ENCODE measurements at places on chromosomes 7 and 10. TPM values are rescaled to one million over a fixed set of nuclear protein-coding genes. Genes with fewer than 3 reads are reported as not detected.

Gene NDUFB8
- total RNA-seq: 351 TPM

Gene CRTAC1
- 3.2 TPM for total RNA-seq

Gene FGFR2
- total RNA-seq: 0.19 TPM

Gene ZNF503
- 3.3 TPM for total RNA-seq

Gene KCP
- total RNA-seq: 0.35 TPM

Gene ARL3
- 13.1 TPM for total RNA-seq

GRCh38 chr7:18583305-18583704 lies 87.8 kb downstream of the HDAC9 start:
- DNase-seq: no peak

DNA sequence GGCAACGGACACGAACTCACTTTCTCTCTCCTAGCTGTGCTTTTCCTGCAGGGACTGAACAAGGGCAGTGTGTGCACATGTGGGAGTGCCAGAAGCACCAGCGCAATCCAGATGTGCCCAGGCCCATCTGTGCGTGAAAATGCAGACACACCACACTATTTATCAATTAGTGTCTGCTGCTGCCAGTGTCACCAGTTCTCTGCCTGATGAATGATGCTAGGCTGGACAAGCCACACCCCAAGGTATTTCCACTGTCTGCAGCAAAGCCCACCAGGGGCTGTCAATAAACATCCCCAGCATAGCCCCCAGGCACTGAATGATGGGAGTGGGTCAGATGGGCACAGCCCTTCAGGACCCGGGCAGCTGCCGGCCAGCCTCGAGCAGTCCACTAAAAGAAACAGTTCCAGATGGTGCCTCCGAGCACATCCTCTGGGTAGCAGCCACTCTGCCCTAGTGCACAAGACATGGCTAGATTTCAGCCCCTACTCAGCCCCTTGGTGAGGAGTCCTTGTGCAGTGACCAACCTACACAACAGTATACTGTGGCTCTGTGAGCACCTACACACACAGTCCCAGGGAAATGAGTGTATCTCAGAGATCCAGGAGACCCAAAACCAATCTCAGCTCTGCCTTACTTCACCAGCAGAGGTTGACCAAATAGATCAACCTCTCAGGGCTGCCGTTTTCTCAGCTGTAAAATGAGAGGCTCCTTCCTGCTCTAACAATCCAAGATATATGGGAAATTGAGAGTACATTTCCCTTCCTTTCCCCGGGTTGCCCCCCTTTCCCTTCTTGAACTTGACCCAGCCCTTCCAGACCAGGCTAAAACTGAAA lies 314.7 kb downstream of the PLXNA4 start:
- peak; percentile 36 for DNase-seq

DNA sequence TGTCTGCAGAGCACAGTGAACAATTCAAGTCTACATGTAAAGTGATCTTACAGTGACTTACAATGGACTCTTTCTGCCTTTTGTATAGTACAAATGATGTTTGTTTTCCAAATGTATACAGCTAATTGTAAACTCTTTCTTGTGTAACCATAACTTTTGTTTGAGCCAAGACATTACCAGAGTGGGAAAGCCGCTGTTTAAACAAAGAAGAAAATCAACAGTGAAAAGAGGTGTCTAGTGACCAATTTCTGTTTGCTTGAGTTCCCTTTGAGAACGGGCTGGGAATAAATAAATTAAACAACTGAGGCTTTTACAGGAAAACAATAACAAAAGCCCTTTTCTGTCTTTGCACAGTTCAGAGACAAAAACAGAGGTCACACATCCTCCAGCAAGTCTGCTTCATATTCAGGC lies 1163.4 kb downstream of the CNTNAP2 start:
- no peak for DNase-seq

DNA sequence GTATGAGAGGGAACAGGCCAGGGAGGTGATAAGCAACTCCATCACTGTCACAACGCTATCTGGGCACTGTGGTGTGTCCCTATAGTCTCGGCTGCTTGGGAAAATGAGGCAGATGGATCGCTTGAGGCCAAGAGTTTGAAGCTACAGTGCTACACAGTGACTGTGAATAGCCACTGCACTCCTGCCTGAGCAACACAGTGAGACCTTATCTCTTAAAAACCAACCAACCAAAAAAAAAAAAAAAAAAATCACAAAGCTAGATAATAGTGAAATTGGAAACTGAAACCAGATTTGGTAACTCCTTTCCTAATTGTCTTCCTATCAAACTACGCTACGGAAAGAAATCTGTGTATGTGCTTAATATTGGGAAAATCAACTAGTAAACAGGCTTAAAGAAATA lies 14.1 kb downstream of the MICU1 start:
- DNase-seq: no peak

- DNase-seq: no peak
Measured at GRCh38 chr7:27567266-27567665, 95.4 kb downstream of the HIBADH start.

DNA sequence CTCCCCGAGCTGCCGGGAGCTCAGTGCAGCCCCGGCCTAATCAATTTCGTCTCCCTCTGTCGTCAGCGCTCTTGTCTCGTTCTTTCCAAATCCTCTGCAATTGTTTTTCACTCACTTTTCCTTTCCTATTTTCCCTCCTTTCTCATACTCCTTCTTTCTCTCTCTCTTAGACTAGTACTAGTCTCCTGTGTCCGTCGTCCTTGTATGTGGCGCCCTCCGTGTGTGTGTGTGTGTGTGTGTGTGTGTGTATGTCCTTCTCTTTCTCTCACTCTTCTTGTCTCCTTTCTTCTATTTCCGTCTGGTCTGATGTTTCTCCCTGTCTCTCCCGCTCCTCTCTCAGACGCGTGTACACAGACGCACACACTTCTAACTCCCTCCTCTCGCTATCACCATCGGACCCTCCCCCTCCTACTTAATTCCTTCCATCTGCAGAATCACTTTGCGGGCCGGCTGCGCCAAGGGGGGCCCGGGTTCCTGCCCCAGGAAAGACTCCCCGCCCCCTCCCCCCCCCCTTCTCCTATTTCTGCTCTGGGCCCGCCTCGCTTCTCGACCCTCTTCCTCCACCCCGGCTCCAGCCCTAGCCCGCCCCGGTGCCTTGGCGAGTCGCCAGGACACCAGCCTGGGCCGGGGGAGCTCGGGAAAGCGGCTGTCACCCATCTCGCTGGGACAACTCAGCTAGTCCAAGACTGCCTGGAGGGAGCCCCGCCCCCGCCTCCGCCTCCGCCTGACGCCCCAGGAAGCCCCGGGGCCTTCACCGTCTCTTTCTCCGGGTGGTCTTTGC lies 743 bp upstream of the ZCCHC24 start:
- DNase-seq: peak; percentile 81

- no peak for DNase-seq
Measured at GRCh38 chr10:83373671-83374070, 765.6 kb upstream of the GHITM start.

GRCh38 chr10:89035461-89035860 lies 44.9 kb downstream of the FAS start:
- DNase-seq: no peak

Measured in cardiac septum (tissue), 1 donor.